Vagina (tissue), 2 donors: ENCODE measurements at places on chromosomes 2 and 18. TPM values are rescaled to one million over a fixed set of nuclear protein-coding genes. Genes with fewer than 3 reads are reported as not detected.

Gene XDH
- total RNA-seq, result 0.49 TPM

Gene KATNAL2
- 5.2 TPM for total RNA-seq

Gene TNFRSF11A
- total RNA-seq, result 3.9 TPM

Gene SRD5A2
- 2.9 TPM for total RNA-seq

Gene SH3RF3
- 10.8 TPM for total RNA-seq

Gene LRRTM1
- 0.98 TPM for total RNA-seq

Gene GAL3ST2
- 0.98 TPM for total RNA-seq

Gene SERPINE2
- 52.3 TPM for total RNA-seq

Gene SOX11
- not detected for total RNA-seq

Gene COL6A3
- total RNA-seq, result 315 TPM

Gene ANKAR
- total RNA-seq, result 17.4 TPM

Gene FSIP2
- 1.2 TPM for total RNA-seq

Gene TDRD15
- total RNA-seq, result not detected

Gene VWC2L
- not detected for total RNA-seq

Gene PSMA8
- not detected for total RNA-seq

Gene SERPINB3
- total RNA-seq, result 464 TPM

Gene SLC16A14
- total RNA-seq, result 9.8 TPM

Gene PID1
- total RNA-seq, result 83.2 TPM

Gene EPHA4
- total RNA-seq, result 24.1 TPM
